ENCODE measurements at places on chromosomes 4 and X. TPM values are rescaled to one million over a fixed set of nuclear protein-coding genes. Genes with fewer than 3 reads are reported as not detected.

- no peak for DNase-seq
Observed at GRCh38 chr4:87427518-87427868, 5.1 kb downstream of the NUDT9 start.

DNA sequence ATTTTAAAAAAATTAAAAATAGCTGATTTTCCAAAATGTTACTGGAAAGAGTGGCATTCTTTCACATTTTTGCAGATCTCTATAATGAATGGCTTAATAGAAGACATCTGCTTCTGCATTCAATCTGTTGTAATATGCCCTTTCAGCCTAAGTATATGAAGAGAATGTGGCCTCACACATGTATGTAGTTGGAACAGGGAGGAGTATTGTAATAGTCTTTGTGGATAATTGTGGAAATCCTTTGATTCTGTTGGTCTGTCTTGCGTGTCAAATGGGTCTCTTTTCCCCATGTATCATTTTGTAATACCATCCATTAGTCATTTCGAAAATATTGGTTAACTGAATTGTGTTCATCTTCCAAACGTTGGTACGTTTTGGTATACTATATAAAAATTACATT lies 11.6 kb downstream of the TXLNG start:
- no peak for DNase-seq

Gene RASL11B
- total RNA-seq: 1.3 TPM

Gene GPR119
- not detected for total RNA-seq

- no peak for DNase-seq
Observed at GRCh38 chr4:1396806-1397455, 9.3 kb downstream of the NKX1-1 start.

DNA sequence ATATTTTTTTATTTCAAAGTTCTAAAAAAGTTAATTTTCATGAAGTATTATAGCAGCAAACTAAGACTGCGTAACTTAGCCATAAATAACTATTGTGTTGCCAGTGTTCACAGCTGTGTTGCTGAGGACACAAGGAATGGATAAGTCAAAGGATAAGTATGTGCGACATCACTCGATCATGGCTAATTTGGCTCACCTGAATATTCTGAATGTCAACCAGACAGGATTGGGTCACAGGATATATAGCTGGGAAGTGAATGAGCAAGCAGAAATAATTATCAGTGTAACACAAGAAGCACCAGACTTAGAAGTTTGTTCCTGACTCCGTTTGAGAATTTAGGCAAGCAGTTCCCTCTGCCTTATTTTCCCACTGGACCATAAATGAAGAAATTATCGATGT lies 33.9 kb downstream of the PRDM8 start:
- no peak for DNase-seq

- DNase-seq: no peak
Observed at GRCh38 chrX:314781-315595, 3.6 kb downstream of the GTPBP6 start.

Gene GYPB
- total RNA-seq: not detected

DNA sequence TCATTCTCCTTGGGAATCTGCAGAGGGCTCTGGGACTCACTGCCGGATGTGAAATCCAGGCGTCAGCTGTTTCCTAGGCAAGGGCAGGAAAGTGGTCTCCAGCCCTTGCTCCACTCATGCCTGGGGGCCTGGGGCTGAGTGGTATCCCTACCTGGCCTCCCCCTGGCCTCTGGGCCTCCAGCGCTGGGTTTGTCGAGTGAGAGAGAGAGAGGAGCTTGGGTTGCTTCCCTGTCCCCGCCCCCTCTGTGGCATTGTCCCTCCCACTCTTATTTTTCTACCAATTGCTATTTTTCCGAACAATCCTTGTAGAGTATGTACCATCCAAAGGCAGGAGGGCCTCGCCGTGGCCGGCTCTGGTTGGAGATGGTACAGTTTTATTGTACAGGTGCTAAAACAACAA lies 53.1 kb downstream of the ELF4 start:
- no peak for DNase-seq

- DNase-seq: no peak
Observed at GRCh38 chrX:48909703-48910294, 1.6 kb downstream of the SLC35A2 start.

Gene PFKFB1
- total RNA-seq: not detected

- no peak for DNase-seq
Observed at GRCh38 chr4:73929278-73929677, 52.5 kb downstream of the PF4 start.

- DNase-seq: no peak
Observed at GRCh38 chr4:1975391-1975801, 33.4 kb downstream of the NELFA start.

DNA sequence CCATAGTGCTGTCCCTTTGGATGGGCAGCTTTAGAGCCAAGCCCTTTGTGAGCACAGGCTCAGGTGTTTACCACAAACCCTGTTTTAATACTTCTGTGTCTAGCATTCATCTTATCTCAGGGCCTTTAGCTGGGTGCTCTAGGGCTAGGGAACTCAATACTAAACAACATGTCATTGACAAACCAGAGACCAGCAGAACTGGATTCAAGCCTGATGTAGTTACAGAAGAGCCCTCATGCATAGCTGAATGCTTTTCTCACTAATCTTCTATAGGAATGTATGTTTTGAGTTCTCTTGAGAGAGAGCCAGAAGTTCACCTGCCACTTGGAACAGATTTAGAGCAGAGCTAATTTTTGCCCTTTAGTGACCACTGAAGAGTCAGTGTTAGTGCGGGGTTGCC lies 142.6 kb downstream of the DCK start:
- no peak for DNase-seq

Gene RENBP
- 12.6 TPM for total RNA-seq

Gene ADAM29
- total RNA-seq: not detected

- DNase-seq: no peak
Observed at GRCh38 chr4:152094970-152095700, 334.3 kb upstream of the GATB start.

DNA sequence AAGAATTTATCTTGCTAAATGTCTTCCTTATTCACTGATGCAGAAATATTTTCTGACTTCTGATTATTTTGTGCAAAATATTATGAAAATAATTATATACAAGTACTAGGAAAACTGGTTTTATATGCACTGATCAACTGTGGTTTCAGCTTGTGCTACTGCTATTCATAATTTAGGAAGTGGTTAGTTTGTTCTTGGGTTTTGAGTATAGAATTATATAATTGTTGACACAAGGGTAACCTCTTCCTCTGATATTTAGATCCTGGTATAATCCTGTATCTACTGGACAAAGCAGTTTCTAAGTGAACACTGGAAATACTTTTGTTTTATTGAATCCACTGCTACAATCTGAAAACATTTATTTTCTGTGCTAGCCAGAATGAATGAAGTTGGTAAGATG lies 182.8 kb downstream of the PDGFC start:
- no peak for DNase-seq

Gene MAGED4B
- total RNA-seq: 18.6 TPM

GRCh38 chr4:61212788-61213187 lies 12.7 kb downstream of the ADGRL3 start:
- DNase-seq: no peak

- DNase-seq: no peak
Observed at GRCh38 chrX:130030826-130031225, 48.4 kb downstream of the BCORL1 start.

- DNase-seq: peak; percentile 5
Observed at GRCh38 chr4:148376151-148376550, 66.1 kb downstream of the NR3C2 start.

DNA sequence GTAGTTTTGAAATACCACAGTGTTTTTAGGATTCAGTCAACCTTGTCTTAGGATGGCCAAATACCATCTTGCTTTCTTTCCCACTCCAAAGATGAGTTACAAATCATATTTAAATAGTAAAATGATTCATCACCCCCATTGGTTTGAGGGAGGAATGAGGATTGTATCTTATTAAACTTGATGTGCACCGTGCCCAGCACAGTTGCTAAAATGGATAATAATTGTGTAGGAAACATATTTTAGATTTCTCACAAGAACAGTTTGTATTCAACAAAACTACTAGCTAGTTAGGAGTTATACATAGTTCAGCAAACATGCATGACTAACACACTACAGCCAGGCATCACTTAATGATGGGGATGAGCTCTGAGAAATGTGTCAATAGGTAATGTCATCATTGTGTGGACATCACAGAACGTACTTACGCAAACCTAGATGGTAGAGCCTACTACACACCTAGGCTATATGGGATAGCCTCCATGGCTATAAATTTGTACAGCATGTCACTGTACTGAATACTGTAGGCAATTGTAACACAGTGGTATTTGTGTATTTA lies 245.4 kb downstream of the FBXW7 start:
- DNase-seq: no peak

Gene KIAA1210
- not detected for total RNA-seq

DNA sequence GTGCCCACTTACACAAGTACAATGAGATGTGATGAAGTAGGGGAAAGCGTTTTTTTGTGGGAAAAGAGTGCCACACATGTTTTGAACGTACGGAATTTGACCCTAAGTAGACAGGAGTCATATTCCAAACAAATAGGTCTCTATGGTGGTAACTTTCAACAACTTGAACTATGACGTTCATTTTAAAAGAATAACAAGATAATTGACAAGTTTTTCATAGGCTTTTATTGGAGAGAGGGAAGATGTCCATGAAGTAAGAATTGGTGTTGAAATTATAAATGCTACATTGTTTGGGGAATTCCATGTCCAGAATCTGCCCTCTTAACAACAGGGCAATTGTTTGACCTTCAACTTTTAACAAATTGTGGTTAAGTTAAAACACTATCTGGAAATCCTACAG lies 126.5 kb downstream of the GASK1B start:
- DNase-seq: peak; percentile 19

- DNase-seq: no peak
Observed at GRCh38 chr4:186852073-186852420, 128.4 kb upstream of the FAT1 start.

DNA sequence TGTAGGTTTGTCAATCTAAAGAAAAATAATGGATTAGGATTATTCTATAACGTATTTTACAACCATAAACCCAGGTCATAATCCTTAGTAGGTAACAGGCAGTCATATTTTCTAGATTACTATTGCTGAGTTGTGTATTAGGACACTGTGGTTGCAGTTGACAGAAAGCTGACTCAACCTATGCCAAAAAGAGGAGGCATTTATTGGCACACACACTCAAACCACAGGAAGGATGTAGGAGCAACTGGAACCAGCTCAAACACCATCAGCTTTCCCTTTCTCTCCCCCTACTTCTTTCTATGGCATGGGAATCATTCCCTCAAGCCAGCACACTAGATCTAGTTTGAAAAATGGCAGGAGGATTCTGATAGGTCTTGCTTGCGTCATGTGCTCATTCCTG lies 136.4 kb upstream of the FAM9C start:
- peak; percentile 42 for DNase-seq

DNA sequence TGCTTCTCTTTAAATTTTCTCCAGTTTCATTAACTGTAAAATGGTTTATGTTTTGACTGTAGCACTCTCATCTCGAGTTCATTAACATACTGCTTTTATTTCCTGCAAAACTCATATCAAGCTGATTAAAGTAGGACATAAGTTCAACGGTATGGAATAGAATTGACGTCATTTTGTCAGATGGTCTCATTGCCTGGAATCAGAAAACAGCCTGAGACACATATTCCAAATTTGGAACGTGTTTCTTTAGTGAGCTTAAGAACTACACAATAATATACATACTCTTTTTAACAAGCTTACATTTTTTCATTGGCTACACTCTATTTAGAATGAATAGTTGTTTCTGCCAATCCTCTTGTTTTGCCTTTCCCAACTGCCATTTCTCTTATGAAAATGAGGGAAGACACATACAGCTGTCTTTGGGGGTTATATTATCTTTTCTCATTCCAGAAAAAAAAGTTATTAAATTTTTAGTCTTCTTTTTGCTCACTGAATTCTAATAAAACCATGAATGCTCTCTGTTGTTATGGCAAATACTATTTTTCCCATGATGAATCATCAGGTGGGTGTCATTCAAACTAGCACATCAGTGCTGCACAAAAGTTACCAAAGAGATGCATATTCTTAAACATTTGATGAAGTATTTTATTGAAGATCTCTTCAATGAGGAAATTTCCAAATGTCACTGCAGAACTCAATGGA lies 162.8 kb downstream of the GABRB1 start:
- no peak for DNase-seq

Gene CHRDL1
- under 0.01 TPM for total RNA-seq

GRCh38 chrX:51395810-51396728 lies 63.4 kb downstream of the NUDT10 start:
- no peak for DNase-seq

DNA sequence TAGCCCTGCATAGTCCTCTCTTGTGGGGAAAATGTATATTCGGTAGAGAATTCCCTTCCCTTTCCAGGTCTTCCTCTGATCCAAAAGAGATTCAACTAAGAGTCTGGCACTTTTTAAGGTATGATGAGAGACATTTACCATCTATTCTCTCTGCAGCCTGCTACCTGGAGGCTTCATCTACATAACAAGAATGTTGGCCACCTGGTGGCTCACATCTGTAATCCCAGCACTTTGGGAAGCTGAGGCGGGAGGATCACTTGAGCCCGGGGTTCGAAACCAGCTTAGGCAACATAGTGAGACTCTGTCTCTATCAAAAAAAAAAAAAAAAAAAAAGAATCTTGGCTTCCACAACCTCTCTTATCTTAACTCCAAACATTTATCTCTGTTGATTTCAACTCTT lies 40.4 kb upstream of the NOCT start:
- no peak for DNase-seq

- peak; percentile 62 for DNase-seq
Observed at GRCh38 chrX:154019633-154020528, at the start of gene IRAK1. IRAK1 (minus strand) TSS chrX:154019902; CDS start chrX:154019812, 90 bp downstream.

GRCh38 chr4:57333684-57334083 lies 223.5 kb upstream of the IGFBP7 start:
- no peak for DNase-seq

Gene DIPK2B
- total RNA-seq: not detected

GRCh38 chr4:113300471-113300928 lies 251.0 kb downstream of the ANK2 start:
- peak; percentile 76 for DNase-seq

GRCh38 chr4:54509057-54509456 lies 148.7 kb upstream of the KIT start:
- no peak for DNase-seq

- no peak for DNase-seq
Observed at GRCh38 chr4:141416677-141417363, 196.1 kb downstream of the ZNF330 start.

All from fibroblast of villous mesenchyme (primary cell).